ENCODE measurements at places on chromosomes 2 and 18. TPM values are rescaled to one million over a fixed set of nuclear protein-coding genes. Genes with fewer than 3 reads are reported as not detected.

The RAB27B gene
- total RNA-seq: 0.24 TPM

- no peaks in the 10 kb centered on the region for H3K36me3 ChIP-seq
- no peak overlapping the region for H3K4me3 ChIP-seq
- H3K4me1 ChIP-seq: peaks cover 3% of the 10 kb centered on the region
Observed at GRCh38 chr2:66901344-66901743, 466.4 kb downstream of the MEIS1 start.

The PCARE gene
- not detected for total RNA-seq

GRCh38 chr2:74562126-74562775 is 7.7 kb downstream of the DOK1 start:
- no peak overlapping the region for H3K4me3 ChIP-seq
- no peaks in the 10 kb centered on the region for H3K36me3 ChIP-seq
- H3K27ac ChIP-seq: no peak overlapping the region
- H3K27me3 ChIP-seq: no peaks in the 10 kb centered on the region
- 0 out of 2 replicates have a peak, but pooled peaks cover 3% of the 10 kb centered on the region for H3K4me1 ChIP-seq

The MAP3K19 gene
- not detected for total RNA-seq

DNA sequence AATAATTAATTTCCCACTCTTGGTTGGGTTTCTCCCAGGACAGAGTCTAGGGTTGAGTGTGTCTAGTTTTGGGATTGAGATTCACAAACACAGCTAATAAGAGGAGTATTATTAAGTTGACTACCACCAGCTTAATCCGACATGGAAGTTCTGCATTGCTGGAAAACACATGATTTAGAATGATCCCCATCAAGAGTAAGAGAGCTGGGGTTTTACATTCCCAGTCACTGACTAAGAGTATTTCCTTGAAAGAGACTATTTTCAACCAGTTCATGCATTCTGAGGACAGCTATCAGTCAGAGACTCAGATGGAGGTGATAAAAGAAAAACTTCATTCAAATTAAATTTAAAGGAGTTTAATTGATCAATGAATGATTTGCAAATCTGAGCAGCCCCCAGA is 334.6 kb upstream of the LRATD1 start:
- no peak overlapping the region for H3K4me3 ChIP-seq
- no peak for DNase-seq
- no peaks in the 10 kb centered on the region for H3K27me3 ChIP-seq

GRCh38 chr18:44723411-44723810 is 42.7 kb downstream of the SETBP1 start:
- no peaks in the 10 kb centered on the region for H3K27me3 ChIP-seq
- no peak overlapping the region for H3K4me3 ChIP-seq
- peaks cover 7% of the 10 kb centered on the region for H3K4me1 ChIP-seq
- no peak for DNase-seq
- no peaks in the 10 kb centered on the region for H3K36me3 ChIP-seq
- no peak overlapping the region for H3K27ac ChIP-seq

- peak; percentile 76 for DNase-seq
Observed at GRCh38 chr18:76496194-76496890, 1.3 kb upstream of the ZNF516 start.

GRCh38 chr2:32377928-32378327 is 21.1 kb downstream of the BIRC6 start:
- DNase-seq: no peak
- no peaks in the 10 kb centered on the region for H3K27me3 ChIP-seq
- no peaks in the 10 kb centered on the region for H3K4me1 ChIP-seq
- H3K4me3 ChIP-seq: no peak overlapping the region

The ABHD1 gene
- 0.31 TPM for total RNA-seq

DNA sequence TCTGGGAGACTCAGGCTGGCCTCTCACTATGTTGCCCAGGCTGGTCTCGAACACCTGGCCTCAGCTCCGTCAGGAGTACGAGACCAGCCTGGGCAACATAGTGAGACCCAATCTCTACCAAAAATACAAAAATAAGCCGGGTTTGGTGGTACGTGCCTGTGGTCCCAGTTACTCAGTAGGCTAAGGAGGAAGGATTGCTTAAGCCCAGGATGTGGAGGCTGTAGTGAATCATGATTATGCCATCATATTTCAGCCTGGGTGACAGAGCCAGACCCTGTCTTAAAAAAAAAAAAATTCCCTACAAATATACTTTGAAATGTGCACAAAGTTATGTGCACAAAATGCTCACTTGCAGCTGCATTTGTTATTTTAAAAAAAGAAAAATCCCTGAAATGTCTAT is 26.3 kb upstream of the AGAP1 start:
- no peak overlapping the region for H3K4me3 ChIP-seq
- H3K36me3 ChIP-seq: no peaks in the 10 kb centered on the region
- H3K27me3 ChIP-seq: no peaks in the 10 kb centered on the region
- no peak for DNase-seq
- no peaks in the 10 kb centered on the region for H3K4me1 ChIP-seq

The MARCO gene
- total RNA-seq: not detected

GRCh38 chr2:135783439-135783838 is 41.8 kb downstream of the UBXN4 start:
- no peaks in the 10 kb centered on the region for H3K4me1 ChIP-seq
- no peak overlapping the region for H3K4me3 ChIP-seq
- H3K36me3 ChIP-seq: peaks cover 78% of the 10 kb centered on the region

- no peaks in the 10 kb centered on the region for H3K4me1 ChIP-seq
- H3K36me3 ChIP-seq: no peaks in the 10 kb centered on the region
Observed at GRCh38 chr2:237412988-237413776, 782 bp downstream of the COL6A3 start.

The IL36RN gene
- not detected for total RNA-seq

GRCh38 chr2:238528953-238529781 is 102.4 kb downstream of the ASB1 start:
- H3K36me3 ChIP-seq: peaks cover 26% of the 10 kb centered on the region
- no peak overlapping the region for H3K27ac ChIP-seq
- H3K4me1 ChIP-seq: no peaks in the 10 kb centered on the region
- H3K27me3 ChIP-seq: no peaks in the 10 kb centered on the region
- DNase-seq: no peak
- no peak overlapping the region for H3K4me3 ChIP-seq

DNA sequence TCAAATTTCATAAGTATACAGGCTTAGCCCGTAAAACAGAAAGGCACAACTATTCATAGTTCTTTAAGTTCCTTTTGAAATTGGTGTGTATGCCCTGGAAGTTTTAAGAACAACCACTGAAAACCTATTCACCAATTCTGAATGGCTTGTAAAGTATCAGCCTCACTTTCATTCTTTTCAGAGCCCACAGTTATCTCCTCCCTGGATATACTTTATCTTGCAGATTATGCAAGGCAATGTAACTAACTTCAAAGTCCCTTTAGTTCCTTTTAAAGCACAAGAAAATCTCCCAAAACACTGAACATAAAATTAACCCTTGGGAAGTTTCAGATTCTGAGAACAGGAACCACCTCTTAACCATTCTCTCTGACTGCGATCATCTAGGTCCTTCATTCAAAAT is 1.1 kb downstream of the STRN start:
- peak overlapping the region; percentile 97 for H3K4me3 ChIP-seq
- no peaks in the 10 kb centered on the region for H3K36me3 ChIP-seq
- no peak for DNase-seq

The TEX44 gene
- total RNA-seq: not detected

- H3K27ac ChIP-seq: no peak overlapping the region
- DNase-seq: no peak
- H3K4me1 ChIP-seq: no peaks in the 10 kb centered on the region
- no peak overlapping the region for H3K4me3 ChIP-seq
- H3K27me3 ChIP-seq: no peaks in the 10 kb centered on the region
Observed at GRCh38 chr18:63823516-63824219, 48.5 kb downstream of the SERPINB7 start.
